Foreskin keratinocyte (primary cell): ENCODE measurements at places on chromosomes 7 and 10. TPM values are rescaled to one million over a fixed set of nuclear protein-coding genes. Genes with fewer than 3 reads are reported as not detected.
A peak's percentile ranks its signal among the peaks of the same experiment; 100 is the strongest.

DNA sequence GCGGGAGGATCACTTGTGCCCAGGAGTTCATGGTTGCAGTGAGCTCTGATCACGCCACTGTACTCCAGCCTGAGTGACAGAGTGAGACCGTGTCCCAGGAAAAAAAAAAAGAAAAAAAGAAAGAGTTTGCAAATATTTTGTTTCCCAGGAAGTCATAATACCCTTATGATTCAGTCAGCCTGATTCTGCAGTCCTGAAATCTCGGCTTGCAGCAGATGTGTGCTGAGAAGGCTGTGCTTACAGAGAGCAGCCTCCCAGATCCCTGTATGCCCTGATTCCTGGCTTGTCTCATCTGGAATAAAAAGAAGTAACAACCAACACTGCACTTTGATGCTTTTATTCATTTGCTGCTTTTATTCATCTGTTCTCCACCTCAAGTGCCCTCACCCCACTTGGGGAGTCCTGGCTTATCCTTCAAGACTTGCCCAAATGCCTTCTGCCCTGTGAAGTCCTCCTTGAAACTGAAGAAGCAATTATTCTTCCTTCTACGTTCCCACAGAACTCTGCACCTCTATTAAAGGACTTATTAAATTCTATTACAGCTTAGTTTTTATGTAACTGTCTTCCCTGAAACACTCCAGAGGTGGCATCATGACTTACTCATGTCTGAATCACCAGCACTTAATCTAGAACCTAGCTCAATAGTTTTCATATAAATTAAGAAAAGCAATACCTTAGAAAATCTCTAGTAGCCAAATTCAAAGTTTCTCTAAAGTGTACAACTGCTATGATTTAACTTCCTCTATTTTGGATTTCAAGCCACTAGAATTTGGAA is 27.7 kb upstream of the BPGM start:
- peak; percentile 59 for DNase-seq

Gene STEAP2
- total RNA-seq, result 5.1 and 6.1 TPM in 2 replicates

- DNase-seq, result no peak
Observed at GRCh38 chr7:105227391-105227790, 161.3 kb downstream of the SRPK2 start.

DNA sequence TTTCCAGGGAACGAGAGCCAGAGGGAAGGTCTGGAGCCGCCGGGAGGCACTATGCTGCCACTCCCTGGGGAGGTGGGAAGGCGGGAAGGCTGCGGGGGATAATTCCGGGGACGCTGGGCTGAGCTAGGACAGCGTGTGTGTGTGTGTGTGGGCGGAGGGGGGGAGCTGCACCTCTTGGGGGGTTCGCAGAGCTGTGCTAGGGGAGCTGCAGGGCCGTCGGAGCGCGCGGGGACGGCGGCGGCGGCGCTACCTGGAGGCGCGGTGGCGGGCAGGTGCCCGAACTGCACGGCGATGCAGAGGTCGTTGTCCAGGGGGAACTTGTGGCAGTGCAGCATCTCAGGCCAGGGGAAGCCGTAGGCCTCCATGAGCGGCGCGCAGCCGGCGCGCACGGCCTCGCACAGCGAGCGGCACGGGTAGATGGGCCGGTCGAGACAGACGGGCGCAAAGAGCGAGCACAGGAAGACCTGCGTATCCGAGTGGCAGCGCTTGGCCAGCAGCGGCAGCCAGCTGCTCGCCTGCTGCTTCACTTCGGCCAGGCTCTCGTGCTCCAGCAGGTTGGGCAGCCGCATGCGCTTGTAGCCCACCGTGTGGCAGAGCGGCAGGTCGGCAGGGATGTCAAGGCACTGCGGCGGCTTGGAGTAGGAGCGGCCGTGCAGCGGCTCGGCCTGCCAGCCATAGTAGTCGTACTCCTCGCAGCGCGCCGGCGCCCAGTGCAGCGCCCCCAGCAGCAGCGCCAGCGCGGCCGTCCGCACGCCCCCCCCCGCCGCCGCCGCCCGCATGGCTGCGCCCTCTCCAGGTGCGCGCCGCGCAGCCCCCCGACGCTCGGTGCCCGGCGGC is 526 bp downstream of the SFRP5 start:
- peak; percentile 32 for DNase-seq

DNA sequence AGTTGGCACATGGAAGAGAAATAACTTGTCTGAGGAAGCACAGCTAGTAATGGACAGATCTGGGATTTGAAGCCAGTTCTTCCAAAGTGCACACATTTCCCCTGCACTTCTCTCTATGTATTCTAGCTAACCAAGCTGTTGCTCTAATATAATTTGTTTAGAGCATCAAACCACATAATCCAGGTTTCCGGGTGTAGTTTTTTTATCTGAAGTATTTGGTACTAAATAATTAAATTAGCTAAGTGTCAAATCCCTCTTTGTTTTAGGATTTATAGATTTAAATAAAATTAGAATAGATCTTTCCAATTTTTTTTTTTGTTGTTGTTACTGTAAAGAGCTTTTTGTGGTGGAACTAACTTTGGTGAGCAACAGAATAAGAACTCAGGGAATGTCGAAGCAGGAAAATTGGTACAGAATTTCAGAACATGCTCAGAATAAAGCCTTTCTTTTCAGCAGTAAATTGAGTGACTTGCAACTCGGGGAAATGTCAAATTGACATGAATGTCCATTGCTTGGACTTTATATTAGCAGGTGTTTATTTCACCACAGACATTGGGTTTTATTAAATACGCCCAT is 33.7 kb downstream of the CAMK1D start:
- DNase-seq, result no peak

Gene SLC29A3
- 0.71 and 0.74 TPM in 2 replicates for total RNA-seq

DNA sequence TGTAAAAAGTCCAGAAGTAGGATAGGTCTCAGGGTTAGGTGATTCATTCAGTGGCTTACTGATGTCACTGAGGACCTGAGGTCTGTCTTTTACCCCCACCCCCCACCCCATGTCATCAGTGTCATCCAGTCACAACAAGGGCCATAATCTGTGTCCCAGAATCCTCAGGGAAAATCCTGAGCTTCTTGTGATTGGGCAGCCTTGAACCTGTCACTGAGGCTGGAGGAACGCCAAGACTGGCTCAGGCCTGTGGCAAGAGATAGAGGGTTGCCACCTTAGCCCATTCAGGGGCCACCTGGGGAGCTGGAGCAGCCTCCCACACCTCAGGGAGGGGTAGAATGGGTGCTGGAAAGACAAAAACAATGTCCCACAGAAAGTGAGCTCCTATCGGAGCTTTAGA is 29.7 kb downstream of the NUB1 start:
- DNase-seq, result no peak

DNA sequence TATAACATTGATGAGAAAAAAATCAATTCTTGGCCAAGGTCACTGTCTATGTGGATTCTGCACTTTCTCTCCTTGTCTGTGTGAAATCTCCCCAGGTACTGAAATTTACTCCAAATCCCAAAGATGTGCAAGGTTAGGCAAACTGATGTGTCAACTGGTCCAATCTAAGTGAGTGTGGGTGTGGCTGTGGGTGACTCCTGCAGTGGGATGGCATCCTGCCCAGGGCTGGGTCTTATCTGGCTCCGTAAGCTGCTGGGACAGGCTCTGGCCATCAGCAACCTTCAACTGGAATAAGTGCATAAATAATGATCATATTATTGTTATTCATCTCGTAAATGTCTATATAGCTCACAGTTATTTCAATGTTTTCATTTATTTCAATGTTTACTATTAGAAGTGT is 79.3 kb downstream of the JCAD start:
- no peak for DNase-seq

DNA sequence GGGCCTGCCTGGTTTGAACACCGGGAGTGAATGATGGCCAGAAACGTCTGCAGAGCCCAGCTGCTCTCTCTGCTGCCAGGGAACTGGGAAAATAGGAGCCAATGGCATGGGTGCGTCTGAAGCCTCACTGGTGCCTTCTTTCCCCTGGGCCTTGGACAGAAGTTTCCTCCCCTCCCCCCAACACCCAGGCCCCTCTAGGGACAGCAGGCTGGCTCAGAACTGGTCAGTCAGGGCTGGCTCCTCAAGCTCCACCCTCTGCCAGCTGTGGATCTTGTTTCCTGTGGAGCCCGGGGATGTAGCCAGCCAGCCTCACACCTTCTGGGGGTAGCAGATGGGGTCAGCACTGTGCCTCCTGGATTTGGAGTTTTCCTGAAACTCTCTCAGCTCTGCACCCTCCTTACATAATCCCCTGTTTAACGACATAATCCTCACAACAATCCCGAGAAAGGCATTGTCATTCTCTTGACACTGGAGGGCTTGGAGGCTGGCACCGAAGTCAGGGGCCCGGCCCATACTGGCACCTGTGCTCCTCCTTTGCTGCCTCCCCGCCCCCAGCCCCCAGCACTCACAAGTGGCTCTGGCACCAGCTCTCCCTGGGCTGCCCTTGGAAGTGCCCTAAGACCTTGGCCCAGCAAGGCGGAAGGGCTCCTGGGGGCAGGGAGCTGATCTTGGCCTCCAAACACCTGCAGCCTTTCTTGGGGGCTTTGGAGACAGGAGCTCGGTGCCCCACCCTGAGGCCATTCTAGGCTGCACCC is 5.7 kb downstream of the LDB3 start:
- DNase-seq, result no peak

DNA sequence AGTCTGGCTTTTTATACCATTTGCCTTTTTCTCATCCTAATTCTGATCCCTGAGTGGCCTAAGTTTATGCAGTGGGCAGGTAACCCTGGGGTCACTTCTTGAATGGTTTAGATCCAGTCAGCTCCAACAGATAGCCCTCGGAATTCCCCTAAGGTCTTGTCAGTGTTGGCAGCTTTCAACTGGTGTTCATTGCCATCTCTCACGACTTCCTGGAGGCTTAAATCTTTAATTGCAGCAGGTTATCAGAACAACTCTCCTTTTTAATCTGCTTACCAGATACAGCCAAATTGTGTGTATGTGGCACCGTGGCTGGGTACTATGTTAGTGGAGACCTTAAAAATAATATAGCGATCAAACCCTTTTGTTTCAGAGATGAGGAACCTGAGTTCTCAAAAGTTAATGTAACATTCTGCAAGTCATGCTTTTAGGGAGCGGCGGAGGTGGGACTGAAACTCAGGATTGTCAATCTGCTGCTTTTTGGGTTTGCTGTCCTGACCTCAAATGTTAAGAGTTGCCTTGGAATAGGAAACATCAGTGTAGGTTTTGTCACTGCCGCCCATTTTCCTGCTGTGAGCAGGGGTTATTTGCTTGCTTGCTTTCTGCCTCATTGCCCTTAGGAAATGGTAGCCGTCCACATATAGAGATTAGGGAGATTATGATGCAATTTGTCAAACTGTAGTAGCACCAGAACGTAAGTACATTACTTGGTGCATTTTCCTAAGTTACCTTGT is 818 bp downstream of the DLD start:
- peak; percentile 42 for DNase-seq

Gene FOXI2
- total RNA-seq, result not detected in 2 replicates

- no peak for DNase-seq
Observed at GRCh38 chr10:61830072-61830845, 71.2 kb upstream of the ARID5B start.

DNA sequence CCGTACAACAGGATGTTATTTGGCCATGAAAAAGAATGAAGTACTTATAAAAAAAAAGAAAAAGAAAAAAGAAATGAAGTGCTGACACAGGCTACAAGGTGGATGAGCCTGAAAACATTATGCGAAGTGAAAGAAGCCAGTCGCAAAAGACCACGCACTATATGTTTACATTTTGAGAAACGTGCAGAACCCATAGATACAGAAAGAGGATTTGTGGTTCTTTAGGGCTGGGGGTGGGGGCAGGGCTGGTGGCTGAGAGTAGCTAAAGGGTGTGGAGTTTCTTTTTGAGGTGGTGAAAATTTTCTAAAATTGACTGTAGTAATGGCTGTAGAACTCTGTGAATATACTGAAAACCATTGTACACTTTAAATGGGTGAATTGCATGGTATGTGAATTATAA is 86.0 kb upstream of the FAM20C start:
- no peak for DNase-seq

Gene PPP1R9A
- not detected in 2 replicates for total RNA-seq

DNA sequence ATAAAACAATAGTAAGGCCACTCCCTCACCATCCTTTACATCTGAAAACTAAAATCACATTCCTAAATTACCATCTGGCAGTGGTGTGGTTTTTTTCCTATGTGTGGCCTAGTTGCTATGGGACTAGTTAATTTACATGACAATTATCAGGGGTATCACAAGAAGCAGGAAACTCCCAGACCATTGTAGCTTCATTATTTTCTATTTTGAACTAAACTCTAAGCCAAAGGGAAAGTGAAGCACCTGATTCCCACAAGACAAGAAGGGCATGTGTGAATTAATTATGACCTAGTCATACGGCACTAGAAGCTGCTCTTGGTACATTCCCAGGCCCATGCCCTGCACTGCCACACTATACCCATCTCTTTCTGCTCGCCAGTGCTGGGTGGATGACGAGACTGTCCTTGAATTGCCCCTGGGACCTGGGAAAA is 103.4 kb downstream of the ATXN7L1 start:
- no peak for DNase-seq

Gene PRPS1L1
- not detected in 2 replicates for total RNA-seq

GRCh38 chr7:100546129-100546925 is 7.3 kb downstream of the AGFG2 start:
- DNase-seq, result no peak

Gene MICALL2
- total RNA-seq, result 19.7 and 20.8 TPM in 2 replicates

GRCh38 chr10:130434446-130435385 is 298.5 kb downstream of the GLRX3 start:
- no peak for DNase-seq

Gene CRHR2
- not detected in 2 replicates for total RNA-seq

- no peak for DNase-seq
Observed at GRCh38 chr7:2728316-2729030, 40.5 kb downstream of the AMZ1 start.

Gene IFIT2
- total RNA-seq, result 2.5 and 2.7 TPM in 2 replicates

Gene PBLD
- total RNA-seq, result 1.3 and 1.8 TPM in 2 replicates

DNA sequence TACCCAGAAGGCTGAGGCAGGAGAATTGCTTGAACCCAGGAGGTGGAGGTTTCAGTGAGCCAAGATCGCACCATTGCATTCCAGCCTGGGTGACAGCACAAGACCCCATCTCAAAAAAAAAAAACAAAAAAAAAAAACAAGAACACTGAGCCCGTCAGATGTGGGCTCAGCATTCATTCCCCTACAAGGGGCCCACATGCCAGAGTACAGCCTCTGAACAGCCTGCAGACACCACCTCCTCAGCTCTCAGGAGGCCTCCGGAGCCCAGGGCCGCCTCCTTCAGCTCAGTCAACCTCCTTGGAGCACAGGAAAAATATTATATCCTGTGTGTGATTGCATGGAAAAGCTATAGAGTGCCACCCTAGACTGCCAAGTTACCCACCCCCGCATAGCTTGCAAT is 112.3 kb downstream of the ABLIM1 start:
- DNase-seq, result no peak

DNA sequence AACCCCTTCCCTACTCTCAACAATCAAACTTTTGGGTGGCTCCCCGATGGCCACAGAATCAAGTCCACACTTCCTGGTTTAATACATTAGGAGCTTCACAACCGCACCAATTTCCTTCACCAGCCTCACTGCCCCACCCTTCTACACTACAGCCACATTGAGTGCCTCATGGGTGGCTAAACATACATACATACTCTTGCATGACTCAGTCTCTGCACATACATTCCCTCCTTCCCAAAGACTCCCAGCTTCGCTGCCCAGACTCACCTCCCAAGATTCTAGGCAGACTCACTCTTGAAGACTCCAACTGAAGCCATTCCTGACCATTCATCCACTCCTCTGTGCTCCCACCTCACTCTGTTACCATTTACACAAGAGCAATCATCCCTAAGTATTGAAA is 15.9 kb downstream of the VPS41 start:
- peak; percentile 88 for DNase-seq

GRCh38 chr7:104846731-104847130 is 167.3 kb upstream of the KMT2E start:
- no peak for DNase-seq
